Left ventricle myocardium inferior (tissue), 1 donor: ENCODE measurements at places on chromosomes 4 and X.

- no peak for DNase-seq
Observed at GRCh38 chr4:111905511-111905910, 239.7 kb upstream of the FAM241A start.

DNA sequence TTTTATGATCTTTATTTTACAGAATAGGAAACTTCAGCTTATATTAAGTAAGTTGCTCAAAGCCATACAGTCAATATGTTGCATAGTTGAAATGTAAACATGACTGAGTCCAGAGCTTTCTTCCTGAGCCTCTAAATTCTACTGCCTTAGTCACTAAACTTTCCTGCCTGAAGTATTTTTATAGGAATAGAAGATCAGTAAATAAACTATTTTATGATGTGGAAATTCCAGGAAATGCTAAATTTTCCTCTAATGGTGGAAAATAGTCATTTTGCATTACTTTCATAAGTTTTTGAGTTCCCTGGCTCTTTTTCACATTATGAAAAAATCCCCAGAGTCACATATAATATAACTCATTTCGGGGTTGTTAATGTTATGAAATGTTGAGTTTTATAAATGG, 182.8 kb downstream of the BANK1 start:
- DNase-seq: no peak

DNA sequence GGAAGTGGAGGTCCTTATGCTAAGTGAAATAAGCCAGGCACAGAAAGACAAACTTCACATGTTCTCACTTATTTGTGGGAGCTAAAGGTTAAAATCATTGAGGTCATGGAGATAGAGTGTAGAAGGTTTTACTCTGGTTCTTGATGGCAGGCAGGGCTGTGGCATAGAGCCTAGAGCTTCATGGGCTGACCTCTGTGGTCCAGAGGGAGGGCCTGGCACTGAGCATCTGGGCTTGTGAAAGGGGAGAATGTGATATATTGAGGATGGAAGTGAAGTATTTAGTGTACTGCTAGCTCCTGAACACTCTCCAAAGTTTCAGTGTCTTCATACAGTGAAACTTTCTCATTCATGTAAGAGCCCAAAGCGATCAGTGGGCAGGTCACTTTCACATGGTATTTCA, 71.3 kb upstream of the ANXA3 start:
- DNase-seq: no peak

DNA sequence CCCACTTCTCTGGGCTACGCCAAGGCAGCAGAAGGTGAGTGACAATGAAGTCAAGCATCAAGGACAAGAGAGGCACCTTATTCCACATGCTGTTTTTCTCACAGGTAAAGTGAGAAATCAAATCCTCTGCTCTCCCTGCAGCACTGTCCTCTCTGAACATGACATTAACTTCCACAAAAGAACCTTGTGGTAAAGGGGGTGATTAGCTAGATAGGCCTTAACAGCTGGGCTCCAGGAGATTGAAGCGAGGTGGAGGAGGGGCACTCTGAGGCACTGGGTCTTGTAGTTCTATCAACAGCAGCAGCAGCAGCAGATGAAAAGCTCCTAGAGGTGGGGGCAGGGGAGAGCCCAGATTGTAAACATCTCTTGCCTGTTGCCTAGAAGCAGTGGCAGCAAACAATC, 96.8 kb upstream of the CXXC4 start:
- DNase-seq: peak; percentile 28

GRCh38 chrX:100677611-100678181, 33.7 kb downstream of the SRPX2 start:
- no peak for DNase-seq

DNA sequence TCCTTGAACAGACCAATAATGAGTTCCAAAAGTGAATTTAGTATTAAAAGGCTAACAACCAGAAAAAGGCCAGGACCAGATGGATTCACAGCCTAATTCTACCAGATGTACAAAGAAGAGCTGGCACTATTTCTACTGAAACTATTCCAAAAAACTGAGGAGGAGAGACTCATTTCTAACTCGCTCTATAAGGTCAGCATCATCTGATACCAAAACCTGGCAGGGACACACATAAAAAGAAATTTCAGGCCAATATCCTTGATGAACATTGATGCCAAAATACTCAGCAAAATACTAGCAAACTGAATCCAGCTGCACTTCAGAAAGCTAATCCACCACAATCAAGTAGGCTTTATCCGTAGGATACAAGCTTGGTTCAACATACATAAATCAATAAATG, 35.8 kb upstream of the USP46 start:
- no peak for DNase-seq

- no peak for DNase-seq
Observed at GRCh38 chr4:148057516-148057915, 325.6 kb downstream of the ARHGAP10 start.

- no peak for DNase-seq
Observed at GRCh38 chr4:165309456-165309855, 18.0 kb upstream of the MSMO1 start.

GRCh38 chr4:172105918-172106317, 292.7 kb downstream of the GALNTL6 start:
- DNase-seq: no peak

GRCh38 chr4:107552306-107552705, 167.7 kb downstream of the PAPSS1 start:
- no peak for DNase-seq

GRCh38 chrX:5176766-5177165, 1051.9 kb downstream of the NLGN4X start:
- no peak for DNase-seq

DNA sequence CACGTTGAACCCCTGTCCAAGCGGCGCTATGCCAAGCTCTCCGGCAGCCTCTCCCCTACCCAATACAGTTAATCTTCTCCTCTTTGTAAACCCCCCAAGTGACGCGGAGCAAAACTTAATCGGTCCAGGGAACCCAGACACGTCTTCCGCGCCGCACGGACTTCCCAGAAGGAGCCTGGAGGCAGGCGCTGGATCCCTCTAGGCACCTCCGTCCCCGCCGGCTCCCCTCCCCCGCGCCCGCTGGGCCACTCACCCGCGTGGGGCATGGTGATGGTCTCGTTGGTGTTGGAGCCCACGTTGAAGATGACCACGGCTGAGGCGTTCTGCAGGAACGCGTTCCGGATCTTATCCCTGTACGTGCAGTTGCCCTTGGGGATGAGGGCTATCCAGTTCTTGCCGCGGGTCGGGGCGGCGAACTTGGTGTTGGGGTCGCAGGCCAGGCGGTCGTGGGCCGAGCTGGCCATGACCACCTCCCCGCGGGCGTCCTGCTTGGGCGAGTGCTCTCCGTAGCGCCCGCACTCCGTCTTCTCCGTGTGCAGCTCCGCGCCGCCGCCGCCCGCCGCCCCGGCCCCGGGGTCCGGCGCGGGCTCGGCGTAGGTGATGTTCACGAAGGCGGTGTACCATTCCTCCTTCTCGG, 1.1 kb downstream of the RNF150 start:
- peak; percentile 32 for DNase-seq

DNA sequence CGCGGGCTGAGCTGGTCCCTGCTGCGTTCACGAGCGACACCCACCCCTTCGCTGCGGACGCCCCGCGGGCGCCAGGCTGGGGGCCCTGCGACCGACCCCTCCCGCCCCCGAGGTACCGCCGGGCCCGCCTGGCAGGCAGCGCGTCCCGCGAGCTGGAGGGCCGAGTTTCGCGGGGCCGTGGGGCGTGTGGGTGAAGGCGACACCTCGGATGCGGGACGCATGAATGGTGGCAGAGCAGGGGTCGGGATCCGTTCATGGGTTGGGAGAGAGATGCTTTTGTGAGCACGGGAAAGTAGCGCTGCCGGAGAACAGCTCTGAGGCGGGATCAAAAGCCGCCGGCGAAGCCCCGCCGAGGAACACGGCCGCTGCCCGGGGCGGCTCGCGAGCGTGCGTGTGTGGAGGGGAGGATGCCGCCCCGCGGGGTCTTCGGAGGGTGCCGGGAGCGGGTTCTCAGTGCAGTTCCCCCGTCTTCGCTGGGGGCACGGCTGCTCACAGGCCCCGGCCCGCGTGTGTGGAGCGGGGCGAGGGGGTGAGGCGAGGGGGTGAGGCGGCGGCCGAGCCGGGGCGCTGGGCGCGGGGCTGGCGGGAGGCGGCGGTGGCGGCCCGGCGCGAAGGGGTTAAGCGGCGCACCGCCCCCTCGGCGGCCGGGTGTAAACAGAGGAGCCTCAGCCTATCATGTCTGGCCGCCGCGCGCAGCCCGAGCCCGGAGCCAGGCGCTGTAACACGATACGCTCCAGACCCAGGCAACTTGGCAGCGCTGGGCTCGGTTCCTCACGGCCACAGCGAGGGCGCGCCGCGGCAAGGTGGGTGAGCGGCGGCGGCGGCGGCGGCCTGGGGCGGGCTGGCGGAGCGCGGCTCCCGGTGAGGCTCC, 205.3 kb downstream of the TENM3 start:
- DNase-seq: peak; percentile 92

DNA sequence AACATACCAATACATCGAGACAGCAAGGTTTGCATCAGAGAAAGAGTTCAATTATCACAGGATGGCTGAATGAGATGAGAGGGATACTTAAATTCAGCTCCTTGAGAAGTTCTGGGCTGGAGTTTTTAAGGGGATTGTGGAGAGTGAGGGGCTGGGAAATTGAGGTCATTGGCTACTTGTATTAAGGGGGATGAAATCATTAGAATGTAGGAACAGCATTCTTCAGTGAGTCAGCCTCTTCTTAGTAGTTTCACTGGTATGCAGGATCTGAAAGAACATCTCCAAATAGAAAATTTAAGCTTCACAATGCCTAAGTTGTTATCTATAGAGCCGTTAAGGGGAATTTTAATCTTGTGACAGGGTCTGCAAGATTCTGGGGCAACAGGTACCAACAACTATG, 211.6 kb upstream of the TAPT1 start:
- DNase-seq: no peak

DNA sequence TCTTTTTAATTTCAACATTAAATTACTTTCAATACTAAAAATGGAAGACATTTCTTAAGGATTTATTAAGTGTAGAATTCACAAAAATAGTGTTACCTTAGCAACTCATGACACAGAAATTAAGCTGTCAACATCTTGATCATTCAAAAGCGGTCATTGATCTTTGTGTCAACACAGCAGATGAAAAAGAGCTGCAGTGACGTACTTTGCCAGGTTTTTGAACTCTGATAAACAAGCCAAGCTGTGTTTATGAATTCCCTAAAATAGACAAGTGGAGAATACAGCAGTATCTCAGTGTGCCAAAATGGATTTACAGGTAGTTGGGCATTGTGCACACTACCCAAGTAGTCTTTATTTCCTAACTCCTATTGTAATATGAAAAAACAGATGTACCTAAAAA, 1141.8 kb upstream of the PCDH7 start:
- no peak for DNase-seq

DNA sequence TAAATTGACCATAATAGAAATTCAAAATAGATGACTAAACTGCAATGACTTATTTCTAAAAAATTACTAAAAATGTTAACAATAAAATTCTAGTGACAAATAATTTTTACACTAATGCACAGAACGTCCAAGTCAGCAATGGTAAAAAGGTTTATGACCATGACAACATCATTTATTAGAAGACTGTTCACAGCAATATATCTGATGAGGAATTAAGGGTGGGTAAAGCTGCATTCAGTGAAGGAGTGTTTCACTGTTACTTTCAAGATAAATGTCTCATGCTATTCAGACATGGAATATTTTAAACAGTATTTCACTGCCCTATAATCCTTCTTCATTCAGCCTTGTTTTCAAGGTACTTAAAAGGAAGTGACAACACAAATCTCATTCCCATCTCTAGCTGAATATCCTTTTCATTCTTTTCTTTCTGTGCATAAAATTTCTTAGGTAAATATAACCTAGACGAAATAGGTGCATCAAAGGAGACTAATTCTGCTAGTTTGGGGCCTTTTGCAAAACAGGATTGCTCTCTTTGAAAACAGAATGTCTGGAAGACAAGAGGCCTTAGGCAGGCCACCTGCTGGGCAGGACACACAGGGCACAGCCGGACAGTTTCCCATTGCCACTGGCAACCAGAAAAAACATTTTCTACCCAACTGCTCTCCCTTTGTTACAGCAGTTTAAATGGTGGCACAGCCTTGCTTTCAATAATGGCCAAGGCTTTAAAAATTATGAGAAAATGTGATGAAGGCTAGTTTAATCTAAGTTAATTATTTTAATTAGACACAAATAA, 600.3 kb downstream of the SPRY1 start:
- no peak for DNase-seq

DNA sequence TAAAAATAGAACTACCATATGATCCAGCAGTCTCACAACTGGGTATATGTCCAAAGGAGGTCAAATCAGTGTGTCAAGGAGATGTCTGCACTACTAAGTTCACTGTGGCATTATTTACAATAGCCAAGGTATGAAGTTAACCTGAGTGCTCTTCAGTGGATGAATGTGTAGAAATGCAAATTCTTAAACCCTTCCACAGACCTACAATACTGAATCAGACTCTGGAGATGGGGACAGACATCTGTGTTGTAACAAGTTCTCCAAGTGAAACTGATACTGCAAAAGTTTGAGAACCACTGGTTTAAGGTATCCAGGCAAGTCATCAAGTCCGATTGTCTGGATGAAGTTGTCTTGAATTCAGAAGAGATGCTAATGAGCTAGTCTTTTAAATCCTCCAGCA, 38.5 kb downstream of the SMAD1 start:
- DNase-seq: no peak

GRCh38 chr4:105232374-105232773, 85.7 kb downstream of the TET2 start:
- no peak for DNase-seq

GRCh38 chr4:167021545-167022155, 212.6 kb downstream of the SPOCK3 start:
- DNase-seq: peak; percentile 45

GRCh38 chr4:169663402-169663801, 43.0 kb downstream of the CLCN3 start:
- no peak for DNase-seq
